ENCODE measurements at places on chromosomes 7 and 10.

DNA sequence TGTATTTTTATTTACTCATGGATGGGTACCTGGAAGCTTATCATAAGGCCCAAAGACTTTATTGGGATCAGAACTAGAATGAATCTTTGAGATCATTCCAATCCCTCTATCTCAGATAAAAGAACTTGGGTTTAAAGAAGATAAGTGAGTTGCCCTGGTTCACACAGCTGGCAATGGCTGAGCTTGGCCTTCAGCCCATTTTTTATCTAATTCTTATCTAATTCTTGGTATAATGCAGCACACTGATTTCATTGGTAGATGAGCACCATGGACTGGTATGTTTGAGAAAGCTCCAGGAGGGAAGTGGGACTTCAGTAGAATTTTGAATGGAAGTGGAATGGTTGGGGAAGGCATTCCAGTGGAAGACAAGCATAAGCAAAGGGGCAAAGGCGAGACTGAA lies 558.9 kb downstream of the REEP3 start:
- DNase-seq, result no peak

- no peak for DNase-seq
These were observed 2.2 kb upstream of the CELF2 start for GRCh38 chr10:11015446-11015934.

- DNase-seq, result no peak
These were observed 33.4 kb downstream of the C10orf71 start for GRCh38 chr10:49332333-49332732.

- DNase-seq, result no peak
These were observed 5.6 kb downstream of the CCSER2 start for GRCh38 chr10:84333864-84334451.

GRCh38 chr10:98038288-98038687 lies 7.9 kb upstream of the CRTAC1 start:
- DNase-seq, result no peak

DNA sequence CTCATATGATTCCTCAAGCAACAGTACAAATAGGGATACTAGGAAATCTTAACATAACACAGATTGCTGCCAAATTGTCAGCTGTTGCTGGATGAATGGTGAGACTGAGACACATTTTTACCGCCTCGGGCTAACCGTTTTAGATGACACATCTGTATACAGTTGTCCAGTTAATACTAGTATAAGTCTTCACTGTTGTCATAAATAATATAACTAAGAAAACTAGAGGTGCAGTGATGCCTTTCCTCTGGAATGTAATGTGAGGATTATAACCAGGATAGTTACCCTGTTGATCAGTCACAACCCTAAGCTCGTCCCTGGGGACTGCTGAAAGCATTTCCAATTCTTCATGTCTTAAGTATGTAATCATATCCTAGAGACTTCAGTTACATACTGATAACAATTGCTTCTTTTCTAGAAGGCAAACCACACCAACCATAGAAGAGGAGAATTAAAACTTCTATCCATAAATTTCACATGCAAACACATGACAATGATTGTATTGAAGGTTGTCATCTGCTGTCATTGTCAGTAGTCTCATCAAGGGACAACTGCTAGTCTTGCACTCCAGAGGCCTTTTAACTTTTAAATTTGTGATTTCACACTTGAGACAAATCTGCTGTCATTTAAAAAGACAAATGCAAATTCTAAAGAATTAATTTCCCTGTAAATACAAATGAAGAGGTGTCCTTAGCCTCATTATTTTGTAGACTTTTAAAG lies 100.4 kb upstream of the SEMA3D start:
- no peak for DNase-seq

DNA sequence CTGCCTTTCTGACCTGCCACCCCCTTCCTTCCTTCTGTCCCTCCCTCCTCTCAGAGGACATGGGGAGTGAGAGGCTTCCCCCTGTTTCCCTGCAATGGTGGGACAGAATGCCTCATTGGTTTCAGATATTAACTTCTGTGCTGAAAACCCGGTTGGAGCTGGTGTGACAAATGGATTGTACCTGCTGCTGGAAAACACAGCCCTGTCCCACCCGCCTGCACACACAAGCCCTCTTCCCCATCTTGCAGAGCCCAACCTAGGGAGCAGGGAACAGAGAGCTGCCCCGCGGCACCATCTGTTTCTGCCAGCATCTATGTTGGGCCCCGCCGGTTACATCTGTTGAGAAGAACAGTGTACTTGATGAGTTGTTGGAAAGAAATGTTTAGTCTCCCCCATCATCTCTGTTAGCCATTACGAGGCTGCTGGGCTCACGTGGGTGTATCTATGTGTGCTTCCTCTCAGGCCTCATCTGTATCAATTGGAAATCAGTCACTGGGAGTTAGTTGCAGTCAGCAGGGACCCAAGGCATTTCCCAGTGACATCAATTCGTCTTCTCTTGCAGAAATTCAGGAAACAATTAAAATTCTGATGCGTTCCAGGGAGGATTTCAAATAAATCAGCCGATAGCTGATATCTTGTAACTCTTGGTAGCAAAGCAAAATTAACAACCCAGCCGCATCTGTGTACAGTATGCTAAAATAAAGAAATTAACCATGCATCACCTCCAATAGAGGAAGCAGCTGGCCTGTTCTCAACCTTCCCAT lies 725.6 kb upstream of the GALNT17 start:
- DNase-seq, result no peak

DNA sequence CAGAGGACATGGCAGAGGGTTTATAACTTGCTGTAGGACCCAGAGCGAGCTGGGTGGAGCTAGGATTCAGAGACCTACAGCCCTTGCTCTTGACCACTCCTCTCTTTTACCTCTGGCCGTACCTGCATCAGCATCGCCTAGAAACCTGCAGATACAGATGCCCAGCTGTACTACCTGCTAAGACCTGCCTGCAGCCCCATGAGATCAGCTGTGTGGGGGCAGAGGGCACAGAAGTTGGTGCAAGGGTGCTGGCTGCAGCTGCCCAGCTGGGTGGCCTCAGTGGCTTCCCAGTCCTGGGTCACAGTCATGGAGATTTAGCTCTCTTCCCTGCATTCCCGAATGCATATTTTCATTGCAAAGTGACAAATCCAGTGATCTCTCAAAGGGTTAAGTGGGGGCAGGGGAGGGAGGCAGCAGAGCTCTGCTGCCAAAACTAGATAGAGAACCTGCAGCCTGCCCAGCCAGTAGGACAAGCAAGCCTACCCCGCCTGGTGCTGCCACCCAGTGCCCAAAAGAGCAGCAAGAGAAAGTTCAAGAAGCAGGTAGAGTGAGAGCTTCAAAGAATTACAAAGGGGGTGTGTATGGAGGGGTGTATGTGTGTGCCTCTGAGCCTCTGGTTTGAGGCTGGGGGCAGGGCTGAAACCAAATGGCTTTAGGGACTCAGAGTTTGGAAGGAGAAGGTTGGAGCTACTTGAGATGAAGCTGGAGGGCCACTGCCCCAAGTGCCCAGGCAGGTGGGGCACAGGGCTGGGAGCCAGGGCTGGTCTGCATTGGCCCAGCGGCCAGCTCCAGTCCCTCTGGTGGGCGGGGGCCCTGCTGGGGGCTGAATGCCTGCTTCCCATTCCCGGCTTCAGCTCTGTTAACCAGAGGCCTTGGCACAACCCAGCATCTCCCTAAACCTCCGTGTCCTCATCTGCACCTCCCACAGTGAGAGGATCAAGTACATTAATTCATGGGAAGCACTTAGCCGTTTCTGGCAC lies 6.9 kb downstream of the FAM241B start:
- peak; percentile 74 for DNase-seq
